ENCODE measurements at places on chromosomes 16 and 17.

DNA sequence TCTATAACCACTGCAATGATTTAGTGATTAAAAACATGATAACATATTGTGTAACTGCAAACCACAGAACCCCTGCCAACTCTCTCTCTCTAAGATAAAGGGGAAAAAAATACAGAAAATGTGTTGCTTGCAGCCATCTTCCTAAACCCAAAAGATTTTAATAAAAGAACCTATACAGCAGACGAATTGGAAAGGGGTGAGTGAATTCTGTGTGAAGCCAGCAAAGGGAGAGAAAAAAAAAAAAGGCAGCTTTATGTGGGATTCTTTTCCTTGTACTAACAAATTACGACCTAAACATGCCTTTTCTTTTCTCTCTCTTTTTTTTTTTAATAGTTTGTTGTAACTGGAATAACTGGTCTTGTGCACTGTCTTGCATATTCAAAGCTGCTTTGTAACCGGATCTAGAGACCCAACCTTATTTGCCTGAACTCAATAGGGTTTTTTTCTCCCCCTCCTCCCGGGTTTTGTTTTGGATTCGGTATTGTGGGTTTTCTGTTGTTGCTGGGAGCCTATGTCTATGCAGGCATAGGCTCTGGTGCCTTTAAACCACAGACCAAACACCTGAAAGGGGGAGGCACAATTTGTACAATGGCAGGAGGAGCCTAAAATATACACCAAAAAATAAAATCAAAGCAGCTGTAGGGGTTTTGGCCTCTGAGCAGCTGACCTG lies 7.0 kb upstream of the ZFHX3 start:
- H3K36me3 ChIP-seq = no peaks in the 10 kb centered on the region
- H3K27me3 ChIP-seq = no peaks in the 10 kb centered on the region
- H3K4me1 ChIP-seq = peaks cover 66% of the 10 kb centered on the region
- H3K4me3 ChIP-seq = peak overlapping the region; percentile 96

GRCh38 chr16:65123396-65124211 lies 1.7 kb upstream of the CDH11 start:
- H3K4me1 ChIP-seq = peaks cover 39% of the 10 kb centered on the region
- H3K4me3 ChIP-seq = peak overlapping the region; percentile 37
- peak; percentile 17 for DNase-seq
- peak overlapping the region; percentile 79 for H3K27ac ChIP-seq
- H3K36me3 ChIP-seq = no peaks in the 10 kb centered on the region

- H3K4me3 ChIP-seq = no peak overlapping the region
- peaks cover 42% of the 10 kb centered on the region for H3K4me1 ChIP-seq
- H3K27me3 ChIP-seq = no peaks in the 10 kb centered on the region
Measured at GRCh38 chr17:41653421-41653820, 29.0 kb upstream of the KRT17 start.

DNA sequence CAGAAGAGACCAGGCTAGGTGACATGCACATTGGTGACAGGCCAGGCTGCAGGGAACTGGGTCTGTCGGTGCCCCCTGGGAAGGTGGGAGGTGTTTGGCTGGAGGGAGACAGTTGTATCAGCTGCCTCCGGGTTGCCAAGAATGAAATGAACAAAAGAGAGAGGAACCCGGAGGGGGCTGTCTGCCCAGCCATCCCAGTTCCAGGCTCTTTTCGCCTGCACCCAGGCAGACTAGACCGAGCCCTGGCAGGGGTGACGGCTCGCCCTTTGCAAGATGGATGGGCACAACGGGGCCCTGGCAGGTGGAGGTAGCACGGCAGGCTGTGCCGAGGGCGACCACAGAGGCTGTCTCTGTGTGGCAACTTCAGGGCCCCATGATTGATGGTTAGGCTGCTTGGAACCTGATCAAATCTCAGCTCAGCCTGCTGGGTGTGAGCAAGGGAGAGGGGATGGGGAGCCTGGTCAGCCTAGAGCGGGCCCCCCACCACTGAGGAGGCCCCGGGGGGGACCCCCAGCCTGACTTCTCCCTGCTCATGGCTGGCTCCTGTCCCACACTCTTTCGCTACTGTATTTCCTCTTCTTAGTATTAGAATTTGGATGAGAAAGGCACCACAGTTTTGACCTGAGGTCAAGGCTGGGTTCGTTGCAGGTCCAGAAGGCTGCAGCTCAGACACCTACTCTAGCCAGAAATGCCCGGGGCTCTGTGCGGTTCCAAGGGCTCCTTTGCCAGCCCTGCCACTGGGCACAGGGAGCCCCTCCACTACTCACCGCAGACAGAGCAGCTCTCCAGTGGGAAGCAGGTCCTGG lies 118.9 kb upstream of the CHMP6 start:
- H3K36me3 ChIP-seq = no peaks in the 10 kb centered on the region
- no peak overlapping the region for H3K4me3 ChIP-seq
- DNase-seq = no peak
- H3K27ac ChIP-seq = no peak overlapping the region
- no peaks in the 10 kb centered on the region for H3K4me1 ChIP-seq

DNA sequence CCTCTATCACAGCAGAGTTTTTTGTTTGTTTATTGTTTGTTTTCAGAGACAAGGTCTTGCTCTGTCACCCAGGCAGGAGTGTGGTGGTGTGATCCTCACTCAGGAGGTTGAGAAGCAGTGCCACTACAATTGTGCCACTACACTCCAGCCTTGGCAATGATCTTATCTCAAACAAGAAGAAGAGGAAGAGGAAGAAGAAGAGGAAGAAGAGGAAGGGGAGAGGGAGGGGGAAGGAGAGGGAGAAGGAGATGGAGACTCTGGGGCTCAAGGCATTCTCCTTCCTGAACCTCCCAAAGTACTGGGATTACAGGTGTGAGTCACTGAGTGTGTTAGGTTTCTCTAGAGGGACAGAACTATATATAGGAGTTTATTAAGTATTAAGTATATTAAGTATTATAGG lies 17.1 kb upstream of the C17orf58 start:
- H3K36me3 ChIP-seq = no peaks in the 10 kb centered on the region
- no peaks in the 10 kb centered on the region for H3K27me3 ChIP-seq
- no peak for DNase-seq
- H3K4me1 ChIP-seq = no peaks in the 10 kb centered on the region

DNA sequence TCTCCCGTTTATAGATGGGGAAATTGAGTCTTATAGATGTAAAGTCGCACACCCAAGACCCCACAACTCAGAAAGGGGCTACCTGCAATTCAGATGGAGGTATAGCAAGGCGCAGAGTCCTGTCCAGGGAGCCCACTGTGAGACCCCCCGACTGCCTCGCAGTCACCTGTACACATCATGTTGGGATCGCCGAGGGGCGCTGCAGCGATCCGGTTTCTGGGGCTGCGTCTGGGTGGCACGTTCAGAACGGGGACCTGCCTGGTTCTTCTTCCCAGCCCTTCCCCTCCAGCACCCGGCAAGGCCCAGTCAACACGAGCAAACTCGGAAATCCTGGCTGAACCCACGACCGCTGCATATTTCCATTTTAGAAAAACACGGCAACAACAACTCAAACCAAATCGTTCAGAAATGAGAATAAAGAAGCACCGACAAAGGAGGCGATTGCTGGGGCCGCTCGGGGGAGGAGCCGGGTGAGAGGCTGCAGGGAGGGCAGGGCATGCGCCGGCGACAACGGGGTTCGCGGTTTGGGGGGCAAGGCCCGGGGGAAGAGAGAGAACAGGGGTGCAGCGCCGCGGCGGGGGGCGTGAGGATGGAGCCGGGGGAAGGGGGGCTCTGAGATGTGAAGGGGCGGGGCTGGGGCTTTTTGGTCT lies 643 bp downstream of the HSDL1 start:
- peak; percentile 33 for DNase-seq
- peak overlapping the region; percentile 81 for H3K27ac ChIP-seq
- H3K27me3 ChIP-seq = no peaks in the 10 kb centered on the region
- no peaks in the 10 kb centered on the region for H3K36me3 ChIP-seq

DNA sequence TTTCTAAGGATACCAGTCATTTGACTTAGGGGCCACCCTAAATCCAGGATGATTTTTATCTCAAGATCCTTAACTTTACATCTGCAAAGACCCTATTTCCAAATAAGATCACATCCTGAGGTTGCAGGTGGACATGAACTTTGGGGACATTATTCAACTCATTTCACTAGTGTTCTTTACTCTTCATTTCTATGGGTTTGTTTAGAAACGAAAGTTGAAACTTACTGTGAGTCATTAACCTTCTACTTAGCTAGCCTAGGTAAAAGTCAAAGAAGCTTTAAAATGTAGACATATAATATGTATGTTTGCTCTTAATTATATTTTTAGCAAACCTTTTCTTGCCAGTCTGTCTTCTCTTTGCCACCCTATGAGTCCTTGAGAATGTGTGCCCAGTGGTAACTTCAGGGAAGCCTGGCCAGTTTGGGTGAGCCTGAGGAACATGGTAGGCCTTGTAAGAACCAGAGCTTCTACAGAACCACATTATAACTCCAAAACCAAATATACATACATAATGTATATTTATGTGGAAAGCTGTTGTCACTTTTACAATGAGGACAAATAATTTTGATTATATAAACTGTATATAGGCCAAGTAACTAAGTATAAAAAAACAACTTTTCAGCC lies 38.4 kb downstream of the BPTF start:
- H3K27me3 ChIP-seq = no peaks in the 10 kb centered on the region
- DNase-seq = no peak
- no peak overlapping the region for H3K27ac ChIP-seq
- no peak overlapping the region for H3K4me3 ChIP-seq
- no peaks in the 10 kb centered on the region for H3K4me1 ChIP-seq

Measured in transverse colon (tissue), 4 donors.